Activated T-cell treated with anti-CD3 and anti-CD28 coated beads, Interleukin-2, amount 50 U/mL, for 72 hours (primary cell): ENCODE measurements at places on chromosomes 7 and 10. TPM values are rescaled to one million over a fixed set of nuclear protein-coding genes. Genes with fewer than 3 reads are reported as not detected.

DNA sequence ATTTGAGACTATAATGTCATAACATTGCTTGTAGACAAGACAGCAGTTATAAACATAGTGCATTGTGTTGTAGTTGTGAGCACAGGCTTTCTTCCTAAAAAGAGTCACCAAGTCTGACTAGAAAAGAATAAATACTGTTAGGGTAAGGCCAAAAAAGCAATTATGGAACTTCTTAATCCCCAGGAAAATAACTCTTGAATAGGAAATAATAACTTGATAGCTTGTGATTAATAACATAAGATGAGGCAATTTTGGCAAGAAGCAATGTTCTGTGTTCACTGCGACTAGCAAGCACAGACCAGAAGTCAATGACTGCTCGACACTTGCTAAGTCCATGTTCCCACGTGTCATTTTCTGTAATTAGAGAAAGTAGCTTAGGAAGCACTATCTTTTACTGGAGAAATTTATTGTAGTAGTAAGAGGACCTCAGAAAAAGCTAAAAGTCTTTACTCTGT, 97.1 kb downstream of the AGMO start:
- H3K4me3 ChIP-seq = no peak overlapping the region
- H3K27ac ChIP-seq = no peak overlapping the region
- H3K4me1 ChIP-seq = no peaks in the 10 kb centered on the region
- H3K27me3 ChIP-seq = no peaks in the 10 kb centered on the region
- no peaks in the 10 kb centered on the region for H3K36me3 ChIP-seq
- no peak for DNase-seq

The MYL10 gene
- not detected for total RNA-seq

- no peak overlapping the region for H3K4me3 ChIP-seq
- H3K4me1 ChIP-seq = no peaks in the 10 kb centered on the region
- no peak for DNase-seq
Observed at GRCh38 chr10:86674912-86675311, 6.6 kb downstream of the LDB3 start.

The EPDR1 gene
- total RNA-seq = 2.6 TPM

DNA sequence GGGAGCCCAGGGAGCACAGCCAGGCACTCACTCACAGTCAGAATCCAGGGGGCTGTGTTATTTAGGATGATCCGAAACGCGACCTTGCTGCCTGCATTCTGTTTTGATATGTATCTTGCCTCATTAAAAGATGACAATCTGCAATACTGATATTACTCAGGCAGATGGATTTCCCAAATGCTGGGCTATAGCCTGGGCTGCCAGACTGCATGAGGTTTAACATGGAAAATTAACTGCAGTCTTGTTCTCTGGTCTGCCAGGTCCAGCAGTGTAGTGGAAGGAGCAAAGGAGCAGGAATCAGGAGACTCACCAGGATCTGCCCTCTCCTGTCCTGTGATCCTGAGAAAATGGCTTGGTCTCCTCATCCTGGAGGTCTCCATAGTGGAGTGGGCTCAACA, 258.1 kb downstream of the PAXIP1 start:
- H3K27ac ChIP-seq = no peak overlapping the region
- no peaks in the 10 kb centered on the region for H3K36me3 ChIP-seq
- H3K4me1 ChIP-seq = no peaks in the 10 kb centered on the region
- no peak for DNase-seq
- peaks cover 6% of the 10 kb centered on the region for H3K27me3 ChIP-seq

DNA sequence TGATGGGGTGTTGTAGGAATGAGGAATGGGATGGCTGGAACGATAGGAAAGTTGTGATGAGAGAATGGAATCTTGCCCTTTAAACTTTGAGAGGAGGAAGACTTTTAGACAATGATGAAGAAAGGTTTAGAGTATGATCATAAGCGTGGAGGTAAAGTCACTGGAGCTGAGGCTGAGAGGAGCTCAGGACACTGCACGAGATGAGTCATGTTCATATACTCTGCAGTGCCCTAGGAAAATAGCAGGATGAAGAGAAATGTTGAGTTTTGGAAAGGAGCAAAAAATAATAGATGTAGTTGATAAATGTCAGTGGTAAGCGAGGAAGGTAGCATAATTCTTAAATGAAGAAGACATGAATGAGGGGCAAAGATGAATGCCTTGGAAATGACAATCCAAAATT, 28.3 kb upstream of the CUL1 start:
- peaks cover 11% of the 10 kb centered on the region for H3K4me1 ChIP-seq
- no peak overlapping the region for H3K4me3 ChIP-seq
- H3K27ac ChIP-seq = no peak overlapping the region
- DNase-seq = no peak
